Left renal pelvis (tissue), 4 donors: ENCODE measurements at places on chromosomes 1 and 21.

GRCh38 chr21:14699433-14700407, 153.6 kb upstream of the SAMSN1 start:
- DNase-seq, result no peak

GRCh38 chr1:181318022-181318857, 165.1 kb upstream of the CACNA1E start:
- DNase-seq, result no peak

GRCh38 chr1:9086045-9086444, 16.6 kb upstream of the SLC2A5 start:
- no peak for DNase-seq

DNA sequence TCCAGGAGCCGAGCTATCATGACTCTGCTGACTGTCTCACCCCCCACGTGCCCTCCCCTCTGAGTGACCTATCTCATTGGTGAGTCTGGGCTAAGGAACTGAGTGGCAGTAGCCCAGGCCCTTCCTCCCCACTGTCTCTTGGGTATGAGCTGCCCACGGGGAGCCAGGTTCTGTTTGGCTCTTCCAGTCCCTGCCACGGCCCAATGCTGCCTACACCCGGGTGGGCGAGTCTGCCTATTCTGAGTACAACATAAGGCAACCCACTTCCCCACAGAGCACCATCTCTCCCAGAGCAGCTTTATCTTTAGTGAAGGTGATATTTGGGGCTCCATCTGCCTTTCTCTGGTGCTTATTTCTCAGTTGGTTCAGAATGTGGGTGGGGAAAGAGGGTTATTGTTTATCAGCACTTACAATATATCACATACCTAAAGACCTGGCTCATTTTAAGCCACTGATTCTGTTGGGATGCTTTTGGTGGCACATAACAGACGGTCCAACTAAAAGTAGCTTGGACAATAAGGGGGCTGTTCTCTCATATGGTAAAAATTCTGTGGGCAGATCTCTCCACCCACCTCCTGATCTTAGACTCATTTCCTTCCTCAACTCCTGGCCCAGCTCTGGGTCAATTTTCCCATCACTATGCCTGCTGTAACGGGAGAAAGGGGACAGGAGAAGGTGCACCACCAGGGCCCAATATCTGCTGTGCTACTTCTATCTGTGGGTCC, 27.7 kb upstream of the VWA5B1 start:
- no peak for DNase-seq

- no peak for DNase-seq
Measured at GRCh38 chr1:160641323-160642280, 5.2 kb downstream of the SLAMF1 start.

DNA sequence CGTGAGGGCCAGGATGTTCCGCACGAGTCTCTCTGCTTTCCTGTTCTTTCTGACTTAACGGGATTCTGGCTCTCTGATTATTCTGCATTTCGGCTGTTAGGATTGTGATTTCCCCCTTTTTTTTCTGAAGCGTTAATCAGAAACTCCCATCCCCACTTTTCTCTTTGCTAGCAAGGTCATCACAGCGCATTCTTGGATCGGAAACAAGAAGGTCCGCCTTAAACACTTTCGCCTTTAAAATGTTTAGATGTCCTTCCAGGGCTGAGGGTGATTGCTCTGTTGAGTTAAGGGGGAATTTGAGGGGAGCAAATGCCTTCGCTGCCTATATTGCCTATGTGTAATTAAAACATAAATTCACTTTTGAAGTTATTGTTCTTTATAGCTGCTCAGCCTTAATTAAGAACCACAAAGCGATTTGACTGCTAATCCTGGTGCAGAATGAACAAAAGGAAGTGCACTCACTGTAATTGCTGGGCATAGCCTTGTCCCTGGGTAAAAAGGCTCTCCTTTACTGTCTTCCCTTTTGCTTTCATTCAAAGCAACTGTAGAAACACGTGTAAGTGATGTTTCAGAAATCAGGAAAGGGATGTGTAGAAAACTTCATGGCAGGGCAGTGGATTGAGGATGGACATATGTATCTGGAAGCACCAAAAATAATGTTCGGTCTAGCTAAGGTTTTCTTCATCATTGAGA, 1.2 kb downstream of the LAMC1 start:
- DNase-seq, result no peak

DNA sequence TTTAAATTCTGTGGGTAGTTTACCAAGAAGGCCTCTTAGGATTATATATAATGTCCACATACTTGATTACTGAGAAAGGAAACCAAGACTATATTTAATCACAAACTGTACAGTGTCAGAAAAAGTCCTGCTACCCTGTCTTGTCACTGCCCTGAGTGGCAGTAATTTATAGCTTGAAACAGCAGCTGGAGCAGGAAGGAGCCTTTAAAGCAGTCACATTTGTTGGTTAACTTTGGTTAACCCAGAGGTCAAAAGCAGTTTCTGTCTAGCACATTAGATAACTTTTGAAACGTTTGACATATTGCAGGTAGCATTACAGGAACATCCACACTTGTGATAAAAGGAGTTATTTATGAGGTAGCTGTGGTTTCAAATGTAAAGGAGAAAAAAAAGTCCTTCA, 161.7 kb downstream of the ROR1 start:
- no peak for DNase-seq

DNA sequence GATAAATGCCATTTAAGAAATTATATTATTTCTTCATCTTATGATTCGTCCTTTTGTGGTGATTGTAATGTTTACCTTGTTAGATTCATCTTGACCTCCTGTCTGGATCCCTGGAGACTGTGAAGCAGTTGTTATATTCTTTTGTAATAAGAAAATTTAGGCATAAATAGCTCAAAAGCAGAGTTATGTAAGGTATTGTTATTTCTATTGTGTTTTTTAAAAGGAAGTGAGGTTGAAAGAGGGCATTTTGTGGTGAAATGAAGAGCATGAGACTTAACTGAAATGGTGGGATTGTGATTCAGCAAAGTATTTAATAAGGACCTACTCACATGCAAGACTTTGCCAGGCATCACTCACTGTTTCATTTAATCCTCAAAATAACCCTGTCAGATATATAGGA, 104.0 kb downstream of the PDE4B start:
- no peak for DNase-seq

DNA sequence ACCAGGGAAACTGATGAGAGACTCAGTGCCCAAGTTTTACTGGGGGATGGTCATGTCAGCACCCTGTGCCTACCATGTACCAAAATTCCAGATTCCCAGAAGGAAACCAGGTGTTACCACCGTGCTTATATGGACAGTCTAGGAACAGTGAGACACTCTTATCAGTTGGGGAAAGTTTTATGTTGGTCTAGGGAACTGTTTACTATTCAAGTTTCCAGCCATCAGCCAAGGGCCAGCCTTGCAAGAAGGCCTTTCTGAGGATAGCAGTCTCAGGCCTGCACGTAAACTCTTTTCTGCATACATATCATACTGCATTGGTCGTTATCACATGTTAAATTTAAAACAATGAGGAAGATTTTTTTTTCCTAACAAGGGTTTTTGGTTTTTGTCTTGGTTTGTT, 12.6 kb downstream of the TMEM269 start:
- DNase-seq, result no peak

GRCh38 chr1:1779691-1780597, 1.7 kb upstream of the NADK start:
- no peak for DNase-seq

GRCh38 chr1:235328271-235329138, at the start of gene GGPS1:
Gene GGPS1 (plus strand): TSS chr1:235328570. CDS start chr1:235335265, 6,695 bp downstream.
- DNase-seq, result peak; percentile 99

GRCh38 chr1:185042737-185043136, 2.6 kb upstream of the RNF2 start:
- DNase-seq, result no peak

- no peak for DNase-seq
Measured at GRCh38 chr1:31581821-31582810, 5.8 kb downstream of the TINAGL1 start.

DNA sequence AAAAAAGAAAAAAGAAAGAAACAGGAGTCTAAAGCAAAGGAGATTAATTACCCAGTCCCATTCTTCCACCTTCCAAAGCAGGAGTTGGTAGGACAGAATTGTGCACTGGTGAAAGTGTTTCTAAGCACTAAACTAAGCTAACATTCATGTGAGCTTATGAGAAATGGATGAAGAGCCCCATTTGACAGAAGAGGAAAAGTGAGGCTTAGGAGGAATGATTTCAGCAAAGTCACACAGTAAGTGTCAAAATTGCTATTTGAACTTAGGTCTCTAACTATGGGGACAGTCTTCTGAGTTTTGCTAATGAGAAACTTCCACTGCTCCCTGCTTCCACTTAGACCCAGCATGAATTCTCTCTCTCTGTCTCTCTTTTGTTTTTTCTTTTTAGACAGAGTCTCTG, 18.7 kb downstream of the LCK start:
- DNase-seq, result no peak

GRCh38 chr1:41661428-41662060, 177.1 kb upstream of the EDN2 start:
- DNase-seq, result no peak

DNA sequence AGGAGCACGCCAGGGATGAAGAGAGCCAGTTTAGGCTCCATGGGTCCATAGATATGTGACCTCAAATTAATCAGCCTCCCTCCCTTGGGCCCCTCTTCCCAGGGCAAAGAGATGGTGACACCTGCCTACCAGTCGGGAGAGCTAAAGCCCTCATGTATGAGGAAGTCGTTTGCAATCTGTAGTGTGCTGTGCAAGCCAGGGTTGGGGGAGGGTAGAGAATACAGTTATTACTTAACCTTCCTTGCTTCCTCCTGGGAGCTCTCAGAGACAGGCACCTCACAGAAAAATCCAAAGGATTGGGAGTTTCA, 4.0 kb downstream of the PGLYRP4 start:
- no peak for DNase-seq

GRCh38 chr1:101314244-101314643, 77.4 kb downstream of the S1PR1 start:
- DNase-seq, result no peak

GRCh38 chr1:171801487-171801891, 20.0 kb downstream of the METTL13 start:
- no peak for DNase-seq

DNA sequence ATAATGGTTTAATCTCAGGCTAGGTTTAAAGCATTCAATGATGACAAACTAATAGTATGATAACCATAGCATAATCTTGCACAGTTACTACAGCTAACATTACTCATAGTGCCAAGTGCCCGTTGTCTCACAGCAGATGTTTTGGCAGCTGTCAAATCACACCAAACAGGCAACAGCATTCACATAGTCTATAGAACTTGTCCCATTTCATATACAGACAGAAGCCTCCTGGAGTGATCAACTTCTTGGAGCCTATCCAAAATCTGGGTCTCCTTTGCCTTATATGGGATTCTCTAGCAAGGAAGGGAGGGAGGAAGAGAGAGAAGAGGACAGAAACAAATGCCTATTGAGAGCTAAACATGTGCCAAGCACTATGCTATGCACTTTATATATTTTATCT, 250.6 kb upstream of the ZP4 start:
- DNase-seq, result no peak

- DNase-seq, result no peak
Measured at GRCh38 chr1:242447689-242448088, 76.8 kb downstream of the PLD5 start.

GRCh38 chr1:58714544-58714943, 14.7 kb upstream of the MYSM1 start:
- DNase-seq, result no peak

GRCh38 chr1:75671708-75672107, 52.8 kb upstream of the ACADM start:
- no peak for DNase-seq

GRCh38 chr1:58815686-58816071, 31.8 kb upstream of the JUN start:
- peak; percentile 27 for DNase-seq

- peak; percentile 39 for DNase-seq
Measured at GRCh38 chr1:153698020-153698922, 19.8 kb downstream of the NPR1 start.

DNA sequence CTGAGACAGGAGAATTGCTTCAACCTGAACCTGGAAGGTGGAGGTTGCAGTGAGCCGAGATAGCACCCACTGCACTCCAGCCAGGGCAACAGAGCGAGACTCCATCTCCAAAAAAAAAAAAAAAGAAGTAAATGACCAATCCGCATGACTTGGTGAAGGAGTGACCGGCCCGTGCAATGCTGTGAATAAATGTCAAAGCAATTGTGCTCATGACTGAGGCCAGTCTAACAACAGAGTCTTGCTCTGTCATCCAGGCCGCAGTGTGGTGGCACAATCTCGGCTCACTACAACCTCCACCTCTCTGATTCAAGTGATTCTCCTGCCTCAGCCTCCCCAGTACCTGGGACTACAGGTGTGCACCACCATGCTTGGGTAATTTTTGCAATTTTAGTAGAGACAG, 27.8 kb upstream of the SLC19A1 start:
- DNase-seq, result no peak

GRCh38 chr1:184110272-184111204, 59.0 kb downstream of the TSEN15 start:
- DNase-seq, result no peak

DNA sequence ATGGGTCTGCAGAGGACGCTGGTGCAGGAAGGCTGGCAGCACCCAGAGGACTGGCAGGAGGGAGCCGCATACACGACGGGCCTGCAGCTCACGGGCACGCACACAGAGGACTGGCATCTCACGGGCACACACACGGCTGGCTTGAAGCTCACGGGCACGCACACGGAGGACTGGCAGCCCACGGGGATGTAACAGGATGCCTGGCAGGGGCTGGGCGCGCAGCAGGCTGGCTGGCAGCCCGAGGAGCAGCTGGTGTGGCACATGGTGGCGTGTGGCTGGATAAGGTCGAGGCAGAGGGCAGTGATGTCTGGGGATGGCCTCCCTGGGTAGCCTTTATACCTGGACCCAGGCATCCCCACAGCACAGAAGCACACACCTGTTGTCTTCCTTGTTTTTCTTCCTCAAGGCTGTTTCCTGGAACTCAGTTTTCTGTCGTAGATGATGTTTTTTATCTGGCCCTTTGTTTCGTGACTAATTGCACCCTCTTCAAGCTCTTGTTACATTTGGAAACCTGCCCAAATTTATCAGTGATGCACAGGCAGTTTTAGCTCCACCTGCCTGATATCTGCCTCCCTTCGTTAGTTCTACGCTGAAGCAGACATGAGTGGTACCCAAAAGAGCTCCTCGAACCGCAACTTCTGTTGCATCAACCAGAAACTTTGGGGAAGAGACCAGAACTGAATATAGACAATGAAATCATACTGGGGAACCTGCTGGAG, at the start of gene KRTAP12-1:
TSS of gene KRTAP12-1 (minus strand) at position 303 of the 719 bp plus-strand sequence. CDS start at position 263, 40 bp downstream.
- DNase-seq, result no peak

DNA sequence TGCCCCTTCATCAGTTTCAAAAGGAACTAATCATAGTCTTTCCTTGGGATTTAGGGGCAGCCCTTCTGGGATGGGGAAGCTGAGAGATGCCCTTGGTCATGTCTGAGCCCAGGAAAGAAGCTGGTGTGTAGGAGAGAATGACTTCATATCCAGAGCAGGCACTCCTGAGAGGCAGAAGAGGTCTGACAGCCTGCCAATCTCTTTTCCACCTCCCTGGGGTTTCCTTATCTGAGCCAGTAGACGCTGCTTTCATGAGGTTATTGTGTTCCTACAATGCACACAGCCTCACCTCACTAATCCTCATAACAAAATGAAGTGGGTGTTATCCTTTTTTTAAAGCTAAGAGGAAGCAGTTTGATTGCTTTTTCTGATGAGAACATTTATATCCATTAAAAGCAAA, 14.1 kb downstream of the ROR1 start:
- DNase-seq, result no peak
